ENCODE measurements at places on chromosomes 6 and 20. TPM values are rescaled to one million over a fixed set of nuclear protein-coding genes. Genes with fewer than 3 reads are reported as not detected.

DNA sequence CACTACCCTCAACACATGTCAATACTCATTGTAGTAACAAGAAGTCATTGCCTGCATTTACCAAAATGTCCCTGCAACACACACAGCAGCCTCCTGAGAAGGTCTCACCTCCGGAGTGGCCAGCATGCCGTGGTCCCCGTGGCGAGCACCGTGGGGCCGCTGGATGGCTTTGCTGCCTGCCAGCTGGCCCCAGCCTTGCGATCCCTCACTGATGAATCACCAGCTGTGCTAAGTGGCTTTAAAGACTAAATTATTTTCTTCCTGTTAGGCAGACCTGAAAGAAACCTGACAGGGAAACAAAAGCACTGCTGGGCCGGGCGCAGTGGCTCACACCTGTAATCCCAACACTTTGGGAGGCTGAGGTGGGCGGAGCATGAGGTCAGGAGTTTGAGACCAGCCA lies 306.7 kb downstream of the CDH4 start:
- DNase-seq = no peak

DNA sequence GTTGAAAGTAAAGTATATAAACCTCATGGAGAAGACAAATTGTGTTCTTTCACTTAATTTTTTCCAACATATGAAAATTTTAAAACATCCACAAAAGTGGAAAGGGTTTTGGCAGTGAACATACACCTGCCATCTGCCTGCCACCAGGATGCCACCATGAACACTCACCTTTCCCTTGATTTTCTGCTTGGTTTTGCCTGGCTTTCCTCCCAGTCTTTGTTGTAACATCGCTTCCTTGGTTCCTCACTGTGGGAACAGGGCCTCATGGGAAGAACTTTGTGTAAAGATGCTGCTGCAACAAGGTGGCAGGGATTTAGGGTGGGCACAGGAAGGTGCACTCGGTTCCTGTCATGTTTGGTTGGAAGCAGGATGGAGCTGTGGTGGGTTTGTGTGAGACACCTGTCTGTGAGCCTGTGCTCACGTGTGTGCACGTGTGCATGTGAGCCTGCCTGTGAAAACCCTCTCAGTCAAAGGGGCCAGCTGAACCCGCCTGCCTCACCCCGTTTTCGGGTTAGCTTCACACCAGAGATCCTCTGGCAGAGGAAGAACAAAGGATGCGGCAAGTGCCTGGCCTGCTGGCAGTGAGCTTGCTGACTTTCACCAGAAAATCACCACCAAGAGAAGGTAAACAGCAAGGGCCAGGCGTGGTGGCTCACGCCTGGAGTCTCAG lies 11.0 kb upstream of the RBM38 start:
- DNase-seq = no peak

GRCh38 chr20:44494266-44494665 lies 18.6 kb downstream of the TTPAL start:
- no peak for DNase-seq

The SSTR4 gene
- total RNA-seq = not detected

- DNase-seq = no peak
Observed at GRCh38 chr20:20413810-20414281, 45.9 kb downstream of the INSM1 start.

GRCh38 chr6:33116841-33117711 lies 41.3 kb downstream of the HLA-DPB1 start:
- no peak for DNase-seq

GRCh38 chr6:144006736-144007477 lies 1.2 kb downstream of the PLAGL1 start:
- no peak for DNase-seq

DNA sequence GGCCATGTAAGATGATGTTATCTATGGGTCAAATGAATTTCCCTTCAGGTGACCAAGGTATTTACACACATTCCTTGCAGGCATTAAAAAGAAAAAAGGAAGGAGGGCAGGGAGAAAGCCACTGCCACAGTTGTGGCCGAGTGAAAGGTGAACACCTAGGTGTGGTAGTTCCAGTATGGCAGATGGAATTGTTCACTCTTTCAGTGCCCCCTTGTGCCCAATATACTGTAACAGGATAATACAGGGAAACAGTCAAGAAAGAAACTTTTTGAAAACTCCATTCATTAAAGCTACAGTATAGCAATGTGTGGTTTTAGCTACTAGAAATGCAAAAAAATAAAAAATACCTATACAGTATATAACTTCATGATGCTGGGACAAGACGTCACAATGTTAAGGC lies 52.1 kb downstream of the BMP2 start:
- no peak for DNase-seq

DNA sequence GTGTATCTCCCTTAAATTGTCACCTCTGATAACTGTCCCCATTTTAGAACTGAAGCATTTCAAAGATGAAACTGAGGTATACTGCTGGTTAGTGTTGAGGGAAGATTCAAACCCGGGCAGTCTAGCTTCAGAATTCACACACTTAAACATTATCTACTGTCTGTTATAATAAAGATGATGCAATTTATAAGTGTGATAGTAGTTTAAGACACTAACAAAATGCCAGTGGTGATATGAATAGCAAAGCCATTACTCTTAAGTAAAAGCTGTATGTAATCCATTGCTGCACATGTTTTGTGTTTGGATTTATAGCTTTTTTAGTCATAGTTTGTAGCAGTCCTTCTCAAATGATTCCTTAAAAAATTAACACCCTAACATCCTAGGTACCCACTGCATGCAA lies 19.8 kb downstream of the USP45 start:
- DNase-seq = no peak

- no peak for DNase-seq
Observed at GRCh38 chr6:3742076-3742425, 9.5 kb downstream of the PXDC1 start.

- DNase-seq = no peak
Observed at GRCh38 chr6:143333081-143333480, 117.4 kb downstream of the ADAT2 start.

DNA sequence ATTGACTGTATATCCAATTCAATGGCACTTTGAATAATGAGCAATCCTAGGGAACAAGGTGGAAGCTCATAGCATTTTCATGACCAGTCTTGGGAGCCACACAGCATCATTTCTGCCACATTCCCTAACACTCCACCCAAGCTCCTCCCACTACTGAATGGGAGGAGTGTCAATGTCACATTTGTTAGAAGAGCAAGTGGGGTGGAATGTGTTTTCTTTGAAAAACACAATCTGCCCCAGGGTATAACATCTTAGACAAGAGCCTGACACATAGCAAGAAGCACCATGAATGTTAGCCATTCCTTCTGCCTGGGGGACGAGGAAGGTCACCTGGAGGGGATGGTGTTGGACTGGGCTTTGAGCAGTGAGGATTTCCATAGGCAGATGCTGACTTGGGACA lies 258.3 kb upstream of the PMEPA1 start:
- no peak for DNase-seq

The HLA-DQA2 gene
- not detected for total RNA-seq

GRCh38 chr6:128057946-128058345 lies 157.1 kb upstream of the THEMIS start:
- DNase-seq = no peak

DNA sequence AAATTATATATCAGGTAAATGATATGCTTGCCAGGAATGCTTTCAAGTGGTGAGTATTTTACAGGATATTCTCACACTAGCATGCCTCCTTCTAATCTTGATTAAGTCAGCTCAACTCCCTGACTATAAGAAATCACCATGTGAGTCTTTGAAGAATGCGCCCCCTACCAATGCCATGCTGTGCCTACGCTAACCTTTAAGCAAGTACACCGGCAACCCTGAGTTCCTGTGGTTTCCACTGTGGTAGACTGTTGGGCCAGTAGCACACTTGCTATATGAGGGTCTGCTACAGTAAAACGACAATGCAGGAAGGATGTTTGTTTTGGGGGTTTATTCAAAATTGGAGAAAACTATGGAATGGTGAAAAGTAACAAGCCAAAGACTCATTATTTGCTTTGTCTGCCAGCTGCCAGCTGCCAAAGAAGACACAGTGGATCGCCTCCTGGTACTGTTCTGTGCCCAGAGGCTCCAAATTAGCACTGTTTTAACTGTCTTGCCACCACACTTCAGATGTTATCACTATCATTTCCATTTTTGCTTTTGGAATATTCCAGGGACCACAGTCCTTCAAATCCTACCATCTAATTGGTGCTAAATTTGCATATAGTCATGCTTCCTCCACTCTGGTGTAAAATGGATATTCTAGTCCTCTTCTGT lies 333.5 kb downstream of the RNGTT start:
- DNase-seq = no peak

DNA sequence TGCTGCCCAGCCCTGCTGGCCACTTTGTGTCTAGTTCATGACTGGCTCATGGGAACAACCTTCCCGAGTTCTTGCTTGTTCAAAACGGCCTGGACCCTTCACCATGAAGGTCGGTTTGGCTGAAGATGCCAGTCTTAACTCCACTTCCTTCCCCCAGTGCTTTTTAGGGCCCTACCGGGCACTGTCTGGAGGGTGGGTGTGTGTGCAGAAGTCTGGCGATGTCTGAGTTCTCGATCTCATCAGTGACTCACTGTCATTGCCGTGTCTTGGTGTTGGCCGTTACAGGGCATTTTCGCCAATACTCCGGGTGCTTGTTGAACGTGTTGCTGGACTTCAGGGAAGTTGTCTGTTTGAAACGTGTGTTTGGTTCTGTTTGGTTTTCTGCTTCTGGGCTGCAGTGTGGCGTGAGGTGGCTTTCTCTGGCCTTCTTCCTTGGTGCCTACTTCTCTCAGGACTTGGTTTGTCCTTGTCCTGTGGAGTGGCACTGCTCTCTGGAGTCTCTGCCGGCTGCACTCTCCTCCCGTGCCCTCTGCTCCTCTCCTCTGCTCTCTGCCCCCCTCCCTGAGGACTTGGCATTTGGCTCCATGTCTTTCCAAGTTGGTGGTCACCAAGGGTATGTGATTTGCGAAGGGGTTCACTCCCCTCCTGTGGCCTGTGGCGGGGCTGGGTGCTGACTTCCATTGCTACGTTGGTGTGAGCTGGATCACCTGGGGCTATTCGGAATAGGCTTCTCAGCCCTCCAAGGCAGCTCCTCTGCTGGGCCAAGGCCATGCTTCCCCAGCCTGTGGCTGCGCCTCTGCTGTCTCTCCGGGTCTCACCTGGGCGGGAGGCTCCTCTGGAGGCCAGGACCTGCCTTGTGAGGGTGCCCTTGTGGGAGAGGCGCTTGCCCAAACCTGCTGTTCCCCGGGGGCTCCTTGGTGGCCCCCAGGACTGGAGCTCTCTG lies 38.2 kb downstream of the PYGB start:
- DNase-seq = no peak

DNA sequence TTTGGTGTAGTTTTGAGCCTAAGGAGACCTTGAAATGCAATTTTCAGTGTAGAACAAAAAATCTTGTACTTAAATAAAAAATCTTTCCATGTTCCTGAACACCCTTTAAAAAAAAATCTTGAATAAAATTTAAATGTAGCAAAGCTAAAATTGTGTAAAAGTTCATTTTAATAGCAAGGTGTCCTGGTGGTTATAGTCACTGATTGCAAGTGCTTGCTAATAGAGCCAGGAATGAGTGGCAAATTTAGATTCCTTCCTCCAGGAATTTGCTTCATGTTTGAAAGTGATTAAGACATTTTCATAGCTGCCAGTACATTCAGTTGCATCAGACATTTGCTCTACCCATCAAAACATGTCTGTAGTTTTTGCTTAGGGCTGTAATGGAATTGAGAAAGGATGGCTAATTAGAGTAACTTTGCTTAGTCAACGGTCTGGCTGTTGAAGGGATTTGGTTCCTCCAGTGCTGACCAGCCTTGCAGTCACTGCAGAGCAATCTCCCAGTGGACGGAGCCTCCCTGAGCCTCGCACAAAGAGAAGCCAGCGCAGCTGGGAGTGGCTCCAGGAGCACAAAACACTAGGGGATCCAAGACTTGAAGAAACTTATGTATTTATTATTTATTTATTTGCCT lies 36.5 kb downstream of the AKAP12 start:
- no peak for DNase-seq

- DNase-seq = no peak
Observed at GRCh38 chr20:50226093-50226974, 35.7 kb downstream of the CEBPB start.

DNA sequence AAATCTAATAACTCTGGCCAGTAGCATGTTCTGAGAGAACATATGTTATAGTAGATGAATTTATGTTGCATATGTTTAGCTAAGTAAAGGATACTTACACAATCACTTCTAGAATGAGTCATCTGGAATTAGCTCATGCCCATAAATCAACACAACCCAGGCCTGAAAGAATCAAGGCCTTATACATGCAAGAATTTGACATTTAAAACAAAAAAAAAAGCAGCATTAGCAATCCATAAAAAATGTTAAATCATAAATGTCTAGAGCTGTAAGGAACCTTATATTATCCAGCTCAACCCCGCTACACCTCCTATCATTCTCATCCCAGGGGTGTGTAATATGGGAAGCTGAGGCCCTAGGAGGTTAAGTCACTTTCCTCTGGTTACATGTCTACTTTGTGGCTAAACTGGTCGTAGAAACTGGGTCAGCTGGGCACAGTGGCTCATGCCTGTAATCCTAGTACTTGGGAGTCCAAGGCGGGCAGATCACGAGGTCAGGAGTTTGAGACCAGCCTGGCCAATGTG lies 105.2 kb upstream of the CARMIL1 start:
- no peak for DNase-seq

The NKX2-4 gene
- total RNA-seq = not detected

The CST5 gene
- total RNA-seq = not detected

The TBC1D22B gene
- 7.3 TPM for total RNA-seq

DNA sequence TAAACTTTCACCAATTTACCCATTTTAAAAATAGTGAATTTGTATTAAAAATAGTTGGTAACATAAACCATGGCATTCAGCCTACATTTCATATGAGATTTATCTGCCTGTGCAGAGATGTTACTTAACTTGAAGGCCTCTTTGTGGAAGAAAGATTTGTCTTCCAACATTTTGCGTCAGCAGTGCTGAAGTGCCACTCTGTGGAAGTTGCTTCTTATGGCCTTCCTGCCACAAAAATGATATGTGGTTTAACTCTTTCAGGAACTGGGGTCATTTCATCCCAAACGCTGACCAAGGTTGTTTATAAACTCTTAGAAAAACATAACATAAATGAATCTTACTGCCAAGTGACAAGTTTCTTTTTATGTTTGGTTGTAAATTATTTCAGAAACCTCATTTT lies 246.8 kb downstream of the ARID1B start:
- no peak for DNase-seq

- no peak for DNase-seq
Observed at GRCh38 chr6:116335612-116336215, 35.0 kb upstream of the DSE start.

The MYBL2 gene
- total RNA-seq = not detected

DNA sequence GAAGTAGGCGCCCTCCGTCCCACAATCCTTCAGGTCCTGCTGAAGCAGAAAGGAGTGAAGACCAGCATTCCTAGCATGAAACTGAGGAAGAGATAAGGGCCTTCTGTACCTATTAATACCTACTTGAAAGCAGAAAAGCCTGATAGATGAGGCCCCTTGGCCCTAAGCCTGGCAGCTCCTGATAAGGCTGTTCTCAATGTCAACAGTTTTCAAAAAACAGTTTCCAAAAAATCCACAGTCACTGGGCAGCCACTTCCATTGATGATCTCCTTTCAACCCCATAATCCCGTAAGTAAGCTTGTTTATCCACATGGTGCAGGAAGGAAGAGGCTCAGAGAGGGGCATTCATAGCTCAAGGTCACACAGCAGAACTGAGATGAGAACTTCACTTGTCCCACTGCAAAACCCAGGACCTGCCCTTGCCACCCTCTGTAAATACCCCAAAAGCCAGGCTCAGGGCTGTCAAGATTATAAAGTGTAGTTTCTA lies 2.8 kb upstream of the E2F1 start:
- no peak for DNase-seq
